Natural killer cell treated with Interleukin-12 subunit alpha and Interleukin-12 subunit beta and Interleukin-15 and Interleukin-18, amount 100 ng/mL, for 72 hours (primary cell): ENCODE measurements at places on chromosomes 5 and 9.

DNA sequence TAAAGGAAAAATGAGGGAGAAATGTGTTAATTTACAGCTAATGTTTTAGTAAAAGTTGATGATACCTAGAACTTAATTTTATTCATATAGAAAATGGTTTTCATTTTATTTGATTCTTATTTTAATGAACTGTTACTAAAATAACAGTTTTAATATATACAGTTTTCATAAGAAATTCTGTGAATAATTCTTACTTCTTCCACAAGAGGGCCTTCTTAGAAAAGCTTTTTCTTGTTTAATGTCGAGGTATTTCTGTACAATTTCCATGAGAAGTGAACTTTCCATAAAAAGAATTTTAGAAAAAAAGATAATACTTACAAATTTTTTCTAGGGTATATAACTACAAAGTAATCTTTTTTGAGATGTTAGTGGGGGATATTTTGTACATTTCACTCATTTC is 73.9 kb downstream of the KLF9 start:
- DNase-seq = no peak

DNA sequence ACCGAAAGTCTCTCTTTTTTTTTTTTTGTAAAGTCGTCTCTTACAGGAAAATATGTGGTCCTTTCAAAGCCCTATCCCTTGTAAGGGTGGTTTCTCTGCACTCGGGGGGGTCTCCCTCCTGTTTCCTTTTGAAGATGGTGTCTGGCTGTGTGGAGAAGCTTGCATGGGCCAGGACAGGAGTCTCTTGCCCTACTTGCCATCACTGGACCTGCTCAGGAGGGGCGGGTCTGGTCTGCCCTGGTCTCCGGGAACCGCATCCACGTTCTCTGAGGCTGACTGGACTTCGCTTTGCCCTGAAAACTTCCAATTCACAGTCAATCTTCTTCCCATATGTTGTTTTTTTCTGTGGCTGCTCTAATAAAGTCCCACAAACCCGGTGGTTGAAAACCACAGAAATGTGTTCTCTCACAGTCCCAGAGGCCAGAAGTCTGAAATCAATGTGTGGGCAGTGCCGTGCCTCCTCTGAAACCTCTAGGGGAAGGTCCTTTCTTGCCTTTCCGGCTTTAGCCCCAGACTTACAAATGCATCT is 92.9 kb upstream of the IER5L start:
- no peak for DNase-seq

DNA sequence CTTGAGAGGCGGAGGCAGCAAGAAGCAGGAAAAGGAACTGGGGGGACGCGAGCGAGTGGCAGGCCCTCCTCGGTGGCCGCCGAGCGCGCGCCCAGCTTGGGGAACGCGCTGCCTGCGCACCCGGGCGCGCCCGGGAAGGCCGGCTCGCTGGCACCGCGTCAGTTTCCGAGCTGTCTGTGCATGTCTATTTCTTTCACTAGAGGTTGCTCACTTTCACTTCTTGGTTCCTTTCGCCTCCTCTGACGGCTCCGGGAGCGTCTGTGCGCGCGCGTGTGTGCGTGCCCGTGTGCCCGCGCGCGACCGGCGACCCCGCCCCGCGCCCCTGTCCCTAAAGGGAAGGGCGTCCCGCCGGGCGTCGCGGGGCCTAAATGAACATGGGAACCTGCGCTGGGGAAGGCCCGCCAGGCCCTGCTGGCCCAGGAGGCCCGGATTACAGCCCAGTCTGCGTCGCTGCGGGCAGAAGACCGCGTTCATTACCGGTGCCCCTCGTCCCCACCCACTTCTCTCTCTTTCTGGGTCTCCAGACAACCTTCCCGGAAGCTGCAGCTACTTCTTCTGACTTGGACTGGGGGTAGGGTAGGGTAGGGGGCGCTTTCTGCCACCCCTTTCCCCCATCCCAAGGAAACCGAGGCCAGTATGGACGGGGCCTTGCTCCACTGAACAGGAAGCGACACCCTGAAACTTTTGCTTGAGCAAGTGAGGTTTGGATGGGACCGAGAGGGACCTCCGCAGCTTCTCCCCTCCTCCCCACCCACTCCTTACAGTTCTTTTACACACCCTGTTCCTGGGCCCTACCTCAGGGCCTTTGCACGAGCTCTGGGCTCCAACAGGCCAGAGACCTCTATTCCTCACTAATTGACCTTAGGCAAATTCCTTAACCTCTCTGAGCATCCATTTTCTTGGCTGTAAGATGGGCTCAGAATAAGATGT is 205.8 kb upstream of the IER5L start:
- DNase-seq = no peak

- no peak for DNase-seq
These were observed 39.8 kb upstream of the ALDH1B1 start for GRCh38 chr9:38352530-38353328.

DNA sequence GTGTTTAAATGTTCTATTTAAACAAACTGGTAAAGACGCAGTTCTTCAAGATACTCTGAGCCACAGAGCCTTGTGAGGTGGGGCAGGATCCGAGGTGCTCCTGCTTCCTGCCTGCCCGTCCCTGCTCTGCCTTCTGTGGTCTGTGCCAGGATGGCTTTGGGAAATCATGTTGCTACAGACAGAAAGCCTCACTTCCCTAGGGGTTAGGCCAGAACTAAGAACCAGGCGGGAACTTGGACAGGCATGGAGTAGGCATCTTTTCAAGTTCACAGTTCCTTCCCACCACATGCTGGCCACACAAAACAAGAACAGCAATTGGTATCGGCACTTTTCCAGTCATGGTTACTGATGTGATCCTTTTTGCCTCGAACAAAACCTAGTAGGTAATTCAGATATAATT is 67.7 kb upstream of the SPOCK1 start:
- DNase-seq = no peak

DNA sequence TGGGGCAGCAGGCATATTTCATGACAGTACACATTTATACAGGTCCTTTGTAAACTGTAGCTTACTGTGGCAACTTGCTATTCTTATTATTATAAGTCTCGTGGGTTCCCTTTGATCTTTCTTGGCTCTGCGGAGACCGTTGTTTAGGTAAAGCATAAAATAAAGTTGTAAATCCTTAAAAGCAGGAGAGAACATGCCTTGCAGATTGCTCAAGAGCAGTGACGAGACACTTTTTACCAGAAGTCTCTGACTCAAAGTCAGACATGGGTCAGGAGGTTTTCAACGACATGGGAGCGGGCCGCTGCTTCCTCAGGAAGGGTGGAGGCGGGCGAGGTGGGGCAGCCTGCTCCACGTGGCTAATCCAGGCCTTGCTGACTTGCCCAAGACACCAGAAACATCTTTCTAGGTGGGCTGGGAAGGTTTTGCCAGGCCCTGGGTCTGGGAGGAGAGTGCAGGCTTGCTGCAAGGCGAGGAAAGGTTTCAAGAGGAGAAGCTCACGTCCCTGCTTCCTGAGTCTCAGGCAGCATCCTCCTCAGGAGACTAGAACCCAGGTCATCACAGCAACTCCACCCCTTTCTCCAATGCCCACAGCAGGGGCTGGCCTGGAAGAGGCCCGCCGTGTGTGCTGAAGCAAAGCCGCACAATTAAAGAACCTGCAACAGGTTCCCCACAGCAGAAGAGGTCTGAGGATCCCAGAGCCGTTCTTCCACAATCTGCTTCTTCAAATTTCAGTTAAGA is 6.5 kb downstream of the TBC1D2 start:
- no peak for DNase-seq

GRCh38 chr5:52148679-52149078 is 639.0 kb upstream of the ITGA1 start:
- no peak for DNase-seq

- DNase-seq = no peak
These were observed 100.7 kb downstream of the SLIT3 start for GRCh38 chr5:169200125-169200778.

- no peak for DNase-seq
These were observed 40.0 kb upstream of the IPPK start for GRCh38 chr9:92709954-92710353.

DNA sequence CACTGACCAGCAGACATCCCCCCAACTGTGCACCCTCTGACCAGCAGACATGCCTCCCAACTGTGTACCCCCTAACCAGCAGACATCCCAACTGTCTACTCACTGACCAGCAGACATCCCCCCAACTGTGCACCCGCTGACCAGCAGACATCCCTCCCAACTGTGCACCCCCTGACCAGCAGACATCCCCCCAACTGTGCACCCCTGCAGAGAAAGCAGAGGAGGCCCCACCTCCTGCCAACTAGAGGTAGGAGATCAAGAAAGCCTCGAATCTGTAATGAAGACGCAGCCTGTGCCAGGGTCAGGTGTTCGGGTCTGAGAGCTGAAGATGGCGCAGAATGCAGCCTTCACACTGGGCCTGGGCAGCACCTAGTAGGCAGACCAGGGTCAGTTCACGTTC is 29.8 kb upstream of the NSMF start:
- DNase-seq = no peak

GRCh38 chr5:83645936-83646335 is 74.7 kb downstream of the HAPLN1 start:
- DNase-seq = no peak

- DNase-seq = no peak
These were observed 233.1 kb downstream of the RFK start for GRCh38 chr9:76161106-76161505.
